ENCODE measurements at places on chromosomes 5 and 9.

DNA sequence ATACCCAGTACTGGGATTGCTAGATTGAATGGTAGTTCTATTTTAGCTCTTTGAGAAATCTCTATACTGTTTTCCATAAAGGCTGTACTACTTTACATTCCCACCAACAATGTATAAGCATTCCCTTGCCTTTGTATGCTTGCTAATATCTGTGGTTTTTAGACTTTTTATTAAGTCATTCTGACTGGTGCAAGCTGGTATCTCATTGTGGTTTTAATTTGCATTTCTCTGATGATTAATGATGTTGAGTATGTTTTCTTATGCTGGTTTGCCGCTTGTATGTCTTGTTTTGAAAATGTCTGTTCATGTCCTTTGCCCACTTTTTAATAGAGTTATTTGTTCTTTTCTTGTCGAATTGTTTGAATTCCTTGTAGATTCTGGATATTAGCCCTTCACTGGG lies 512.7 kb upstream of the PAPPA start:
- no peak for DNase-seq

DNA sequence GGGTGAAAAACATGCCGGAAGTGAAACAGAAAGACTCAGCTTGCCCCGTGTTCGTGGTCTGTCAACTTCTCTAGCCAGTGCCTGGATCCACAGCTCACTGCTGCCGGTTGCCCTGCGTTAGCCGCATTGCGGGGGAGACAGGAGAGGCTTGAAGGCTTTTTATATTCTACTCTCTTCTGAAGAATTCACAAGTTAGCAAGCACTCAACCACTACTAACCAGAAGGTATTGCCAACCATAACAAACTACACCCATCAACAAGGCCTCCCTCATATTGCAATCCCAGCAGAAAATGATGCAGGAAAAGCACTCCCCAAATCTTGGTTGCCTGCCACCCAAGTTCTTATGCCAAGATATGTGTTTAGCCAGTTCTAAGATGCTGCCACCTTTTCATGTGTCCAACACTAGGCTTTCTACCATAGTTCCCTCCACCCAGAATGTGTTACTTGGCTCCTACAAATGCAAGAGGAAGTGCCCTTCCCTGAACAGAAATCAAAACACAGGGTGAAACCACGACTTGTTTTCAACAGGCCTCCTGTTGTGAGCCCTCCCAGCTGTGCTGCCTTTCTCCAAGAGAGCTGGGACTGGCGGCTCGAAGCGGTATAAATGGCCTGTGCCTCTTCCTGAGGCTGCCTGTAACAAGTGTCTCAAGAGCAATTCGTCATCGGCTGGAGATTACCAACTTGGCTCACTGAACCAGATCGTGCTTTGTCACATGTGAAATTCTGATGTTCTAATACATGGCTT lies 129.0 kb downstream of the SNX18 start:
- DNase-seq, result peak; percentile 64

- DNase-seq, result no peak
These were observed 23.4 kb downstream of the UBLCP1 start for GRCh38 chr5:159286420-159287035.

GRCh38 chr9:134440636-134441226 lies 114.5 kb downstream of the RXRA start:
- no peak for DNase-seq

DNA sequence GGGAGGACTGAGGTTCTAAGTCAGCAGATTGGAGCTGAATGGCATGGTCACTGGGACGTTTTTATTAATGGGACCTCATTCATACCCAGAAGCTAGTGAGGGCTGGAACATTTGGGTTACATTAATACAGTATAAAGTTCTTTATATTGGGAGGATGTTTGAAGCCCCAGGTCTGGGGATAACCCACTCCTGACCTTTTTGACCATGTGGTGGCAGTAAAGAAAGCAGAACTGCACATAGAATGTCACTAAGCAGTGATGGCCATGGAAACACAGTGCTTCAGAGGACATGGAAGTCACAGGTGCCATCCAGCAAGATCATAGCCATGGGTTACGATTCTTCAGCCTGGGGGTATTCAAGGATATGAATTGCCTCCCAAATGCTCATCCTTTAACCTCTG lies 176.0 kb downstream of the ATP10B start:
- no peak for DNase-seq

GRCh38 chr5:173089581-173089980 lies 33.4 kb downstream of the CREBRF start:
- DNase-seq, result no peak

DNA sequence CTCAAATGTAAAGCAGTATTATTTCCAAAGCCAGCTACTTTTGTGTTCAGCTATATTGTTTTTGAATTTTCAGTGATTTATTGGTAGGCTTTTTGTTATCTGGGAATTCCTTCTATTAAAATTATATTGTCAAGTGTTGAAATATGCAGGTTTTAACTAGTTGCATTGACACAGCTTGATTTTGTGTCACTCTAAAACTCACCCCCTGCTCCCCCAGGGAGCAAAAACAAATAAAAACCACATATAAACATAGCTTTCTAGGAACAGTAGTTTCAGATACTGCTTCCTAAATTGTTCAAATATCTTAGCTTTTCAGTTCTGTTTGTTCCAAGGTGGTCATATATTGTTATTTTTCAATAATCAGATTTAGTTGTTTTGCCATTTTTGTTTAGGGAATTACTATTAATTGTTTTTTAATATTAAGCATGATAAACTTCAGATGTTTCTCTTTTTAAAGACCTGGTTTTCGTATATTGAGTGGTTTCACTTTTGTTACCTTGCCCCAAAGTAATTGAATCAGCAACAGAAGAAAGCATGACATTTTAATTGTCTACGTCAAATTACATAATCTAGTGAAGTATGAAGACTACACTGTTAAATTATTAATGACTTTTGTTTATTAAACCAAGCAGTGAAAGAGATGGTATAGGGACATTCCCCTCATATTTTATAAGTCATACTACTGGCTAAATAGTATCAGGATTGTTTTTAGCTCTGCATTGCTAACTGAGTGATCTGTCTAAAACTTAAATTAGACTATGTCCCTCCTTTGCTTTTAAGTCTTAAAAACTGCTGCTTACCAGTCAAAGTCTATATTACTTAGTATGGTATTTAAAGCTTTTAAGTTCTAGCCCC lies 43.4 kb downstream of the ERBIN start:
- DNase-seq, result no peak

DNA sequence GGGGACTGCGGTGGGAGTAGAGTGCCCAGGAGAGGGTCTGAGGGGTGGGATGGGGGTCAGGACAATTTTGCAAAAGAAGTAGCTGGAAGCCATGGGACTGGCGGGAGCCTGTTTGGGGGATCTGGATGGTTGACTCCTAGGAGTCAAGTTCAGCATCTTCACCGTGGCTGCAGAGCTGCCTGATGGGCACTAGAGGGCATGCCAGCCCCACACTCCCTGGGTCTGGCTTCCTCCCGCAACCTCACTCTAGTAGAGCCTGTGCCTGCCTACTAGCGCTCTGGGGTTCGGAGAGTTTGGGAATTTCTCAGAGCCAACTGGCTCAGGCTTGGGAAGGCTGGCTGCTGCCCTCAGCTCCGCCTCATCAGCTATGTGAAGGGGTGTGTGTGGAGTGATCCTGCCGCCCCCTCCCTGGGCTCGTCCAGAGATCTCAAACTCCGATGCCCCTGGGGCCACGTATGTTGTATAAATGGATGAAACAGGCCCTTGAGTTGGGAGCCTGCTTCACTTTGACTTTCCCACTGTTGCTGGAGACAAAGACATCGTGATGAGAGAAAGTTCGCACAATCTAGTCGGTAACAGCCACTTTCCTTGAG lies 10.8 kb downstream of the TSPAN17 start:
- peak; percentile 45 for DNase-seq

GRCh38 chr9:117268847-117269446 lies 145.9 kb downstream of the ASTN2 start:
- no peak for DNase-seq

DNA sequence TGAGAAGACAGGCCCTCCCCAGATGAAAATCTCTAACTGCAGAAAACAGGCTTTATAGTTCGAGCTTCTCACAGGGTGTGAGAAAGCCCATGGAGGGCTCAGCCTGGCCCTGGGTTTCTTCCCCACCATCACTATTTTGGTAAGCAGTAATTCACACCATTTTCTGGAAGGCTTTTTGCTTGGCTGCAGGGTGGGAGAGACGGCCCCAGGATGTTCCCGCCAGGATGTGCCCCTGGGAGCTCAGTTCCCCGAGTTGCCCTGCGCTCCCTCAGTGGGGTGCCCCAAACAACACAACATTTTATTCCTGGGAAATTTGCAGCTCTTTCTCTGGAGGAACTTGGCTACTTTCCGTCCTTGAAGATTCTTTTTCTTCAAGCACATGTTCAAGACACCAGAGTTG lies 100.8 kb downstream of the HSD17B3 start:
- DNase-seq, result no peak

DNA sequence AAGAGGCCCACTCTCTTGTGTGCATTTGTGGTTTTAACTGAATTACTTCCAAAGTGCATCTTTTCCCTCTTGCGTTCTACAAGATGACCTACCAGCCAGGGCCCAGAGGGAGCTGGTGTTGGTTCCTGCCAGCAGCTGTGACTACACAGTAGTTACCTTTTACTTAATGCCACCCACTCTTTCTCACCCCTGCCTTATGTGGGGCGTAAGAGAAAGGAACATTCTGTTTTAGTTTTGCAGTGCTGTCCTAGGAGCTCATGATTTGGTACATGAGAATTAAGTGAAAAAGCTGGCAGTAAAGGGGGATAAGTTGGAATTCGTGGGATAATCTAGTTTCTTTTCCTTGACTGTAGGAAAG lies 45.4 kb downstream of the RCL1 start:
- DNase-seq, result no peak

- DNase-seq, result peak; percentile 84
These were observed 181.3 kb downstream of the SNCAIP start for GRCh38 chr5:122493091-122494021.

GRCh38 chr5:84085387-84086041 lies 299.2 kb downstream of the EDIL3 start:
- no peak for DNase-seq

- no peak for DNase-seq
These were observed 7.5 kb upstream of the CRB2 start for GRCh38 chr9:123348317-123348992.

DNA sequence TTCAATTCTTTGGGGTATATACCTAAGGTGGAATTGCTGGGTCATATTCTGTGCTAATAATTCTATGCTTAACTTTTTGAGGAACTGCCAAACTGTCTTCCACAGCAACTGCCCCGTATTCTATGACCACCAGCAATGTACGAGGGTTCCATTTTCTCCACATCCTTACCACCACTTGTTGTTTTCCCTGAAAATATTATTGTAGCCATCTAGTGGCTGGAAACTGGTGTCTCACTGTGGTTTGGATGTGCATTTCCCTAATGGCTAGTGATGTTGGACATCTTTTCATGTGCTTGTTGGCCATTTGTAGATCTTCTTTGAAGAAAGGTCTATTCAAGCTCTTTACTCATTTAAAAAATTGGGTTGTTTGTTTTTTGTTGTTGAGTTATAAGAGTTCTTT lies 30.7 kb downstream of the MSX2 start:
- no peak for DNase-seq

- DNase-seq, result no peak
These were observed 28.7 kb downstream of the GOLPH3 start for GRCh38 chr5:32145378-32145777.

GRCh38 chr5:168865968-168866367 lies 286.8 kb upstream of the PANK3 start:
- DNase-seq, result no peak

DNA sequence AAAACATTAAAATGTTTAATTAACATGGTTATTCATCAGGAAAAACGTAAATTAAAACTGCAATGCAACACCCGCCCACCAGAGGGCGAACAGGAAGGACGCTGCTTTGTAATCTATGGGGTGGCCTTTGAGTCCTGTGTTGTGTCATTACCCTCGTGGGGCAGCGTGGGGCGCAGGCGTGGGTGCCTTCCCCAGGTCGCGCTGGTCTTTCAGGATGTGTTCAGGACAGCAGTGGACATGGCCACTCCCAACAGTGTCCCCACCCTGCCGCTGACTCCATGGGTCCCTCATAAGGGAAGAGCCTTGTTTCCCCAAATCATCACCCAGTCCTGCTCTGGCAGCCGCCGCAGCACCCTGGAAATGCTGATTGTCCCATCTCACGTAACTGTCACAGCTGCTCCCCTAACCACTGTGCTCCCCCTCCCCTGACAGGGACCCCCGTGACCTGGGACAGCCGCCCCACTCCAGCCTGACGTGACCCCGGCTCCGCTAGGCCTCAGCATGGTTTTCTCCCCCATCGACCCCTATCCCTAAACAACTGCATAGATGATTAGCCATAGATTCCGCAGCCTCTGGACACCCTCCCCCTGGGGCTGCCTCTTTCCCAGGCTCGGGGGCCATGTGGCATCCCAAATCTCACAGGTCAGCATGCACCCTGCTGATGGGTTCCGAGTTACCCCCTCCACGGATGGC lies 36.4 kb downstream of the GLT6D1 start:
- peak; percentile 50 for DNase-seq

DNA sequence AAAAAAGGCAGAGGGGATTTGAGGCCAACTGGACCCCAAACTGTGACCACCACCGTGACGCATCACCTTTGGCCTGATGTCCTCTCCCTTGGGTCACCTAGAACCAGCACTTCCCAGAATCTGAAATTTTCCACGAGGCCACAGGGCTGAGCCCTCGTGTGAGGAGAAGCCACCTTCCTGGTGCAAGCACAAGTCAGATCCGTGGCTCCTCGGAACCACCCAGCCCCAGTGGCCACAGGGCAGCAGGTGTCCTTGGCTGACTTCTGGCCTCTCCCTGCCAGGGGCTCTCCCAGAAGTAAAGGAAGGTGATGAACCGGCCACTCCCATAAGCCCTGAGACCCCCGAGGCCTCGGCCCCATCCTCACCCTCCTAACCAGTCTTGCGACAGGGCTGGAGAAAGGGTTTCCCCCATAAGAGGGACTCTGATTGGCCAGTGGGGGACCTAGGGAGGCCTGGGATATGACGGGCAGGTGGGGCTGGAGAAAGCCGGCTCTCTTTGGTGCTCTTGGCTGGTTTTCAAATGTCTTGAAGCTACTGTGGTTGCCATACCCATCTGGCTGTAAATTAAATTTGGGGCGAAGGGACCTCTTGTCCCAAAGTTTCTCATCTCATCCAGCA lies 20.9 kb upstream of the HMCN2 start:
- DNase-seq, result no peak

GRCh38 chr9:121912812-121913627 lies 180.1 kb downstream of the TTLL11 start:
- no peak for DNase-seq

DNA sequence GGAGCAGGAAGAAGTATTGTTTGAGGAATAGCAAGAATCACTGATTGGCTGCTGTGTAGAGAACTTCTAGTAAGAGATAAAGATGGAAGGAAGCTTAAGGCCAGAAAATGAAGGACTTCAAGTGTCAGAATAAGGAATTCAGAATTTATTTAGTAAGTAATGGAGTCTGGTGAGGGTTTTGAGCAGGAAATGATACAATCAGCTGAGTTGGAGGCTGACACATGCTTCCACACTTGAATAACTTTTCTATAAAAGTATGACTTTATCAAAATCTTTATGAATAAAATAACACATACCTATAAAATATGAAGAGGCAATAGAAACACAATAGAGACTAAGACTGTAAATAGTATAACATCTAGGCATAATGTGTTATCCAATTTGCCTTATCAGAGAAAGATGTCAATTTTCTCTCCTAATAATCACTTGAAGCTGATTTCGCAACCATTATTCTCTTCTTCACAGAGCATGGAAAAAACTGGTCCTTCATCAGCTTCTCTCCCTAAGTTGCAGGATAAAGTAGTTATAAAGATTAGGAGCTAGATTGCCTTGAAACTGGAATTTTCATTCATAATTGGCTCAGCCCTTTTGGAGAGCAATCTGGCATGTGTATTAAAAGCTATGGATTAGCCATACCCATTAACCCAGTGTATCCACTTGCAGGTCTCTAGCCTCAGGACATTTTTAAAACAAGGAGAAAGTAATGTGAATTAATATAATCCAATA lies 143.4 kb downstream of the ZNF608 start:
- DNase-seq, result no peak

- peak; percentile 31 for DNase-seq
These were observed 51.9 kb upstream of the ZSWIM6 start for GRCh38 chr5:61280205-61280604.
